Stimulated activated CD4-positive, alpha-beta T cell treated with anti-CD3 and anti-CD28 coated beads, Interleukin-4, amount 100 ng/mL, for 48 hours (primary cell): ENCODE measurements at places on chromosomes 11 and 22.

GRCh38 chr22:33919391-33920196, 682 bp downstream of the LARGE1 start:
- no peak for DNase-seq

DNA sequence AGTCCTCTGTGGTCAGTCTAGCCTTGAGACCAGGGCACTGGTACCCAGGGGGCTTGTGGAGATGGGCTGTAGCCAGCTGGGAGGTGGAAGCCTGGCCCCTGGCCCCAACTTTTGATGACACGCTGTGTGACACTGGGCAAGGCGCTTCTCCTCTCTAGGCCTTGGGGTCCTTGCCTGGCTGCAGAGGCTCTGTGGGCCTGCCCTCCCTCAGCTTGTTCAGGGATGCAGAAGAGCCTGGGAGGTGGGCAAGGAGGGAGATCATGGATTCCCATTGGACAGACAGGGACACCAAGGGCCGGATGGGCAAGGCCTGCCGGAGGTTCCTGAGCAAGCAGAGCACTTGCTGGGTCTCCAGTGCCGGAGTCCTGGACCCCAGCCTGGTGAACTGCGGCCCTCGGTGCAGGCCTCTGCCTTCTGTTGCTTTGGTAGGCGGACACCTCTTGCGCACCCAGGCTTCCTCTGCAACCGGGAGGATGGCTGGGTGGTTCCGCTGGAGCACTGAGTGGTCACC, 1.3 kb upstream of the PPP2R5B start:
- DNase-seq: no peak

DNA sequence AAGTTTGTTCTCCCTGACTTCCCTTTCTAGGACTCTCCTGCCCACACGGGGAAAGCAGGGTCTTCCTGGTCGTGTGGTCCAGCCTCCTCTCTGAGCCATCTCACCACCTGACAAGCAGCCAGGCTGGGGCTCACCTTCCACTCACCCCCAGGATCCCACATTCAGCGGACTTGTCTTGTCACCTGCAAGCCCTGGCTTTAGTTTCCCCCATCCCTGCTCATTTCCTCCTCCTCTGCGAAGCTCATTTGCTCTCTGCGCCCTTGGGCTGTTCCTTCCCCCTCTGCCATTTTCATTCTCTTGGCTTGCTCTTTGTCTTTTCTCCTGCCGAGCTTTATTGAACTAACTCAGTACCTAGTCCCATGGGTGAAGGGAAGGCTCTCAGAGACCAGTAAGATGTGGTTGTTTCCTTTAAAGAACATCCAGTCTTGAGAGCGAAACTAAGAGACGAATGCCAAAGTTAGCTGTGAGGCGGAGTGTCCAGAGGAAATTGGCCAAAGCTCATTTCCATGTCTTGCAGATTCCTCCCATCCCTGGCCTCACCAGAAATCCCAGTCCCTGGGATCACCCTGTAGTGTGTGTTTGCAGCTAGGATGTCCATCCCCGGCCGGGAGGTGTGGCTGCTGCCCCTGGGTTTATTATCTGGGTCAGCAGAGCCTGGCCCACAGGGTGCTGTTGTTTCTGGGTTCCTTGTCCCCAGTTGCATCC, 2.0 kb downstream of the ST14 start:
- no peak for DNase-seq

DNA sequence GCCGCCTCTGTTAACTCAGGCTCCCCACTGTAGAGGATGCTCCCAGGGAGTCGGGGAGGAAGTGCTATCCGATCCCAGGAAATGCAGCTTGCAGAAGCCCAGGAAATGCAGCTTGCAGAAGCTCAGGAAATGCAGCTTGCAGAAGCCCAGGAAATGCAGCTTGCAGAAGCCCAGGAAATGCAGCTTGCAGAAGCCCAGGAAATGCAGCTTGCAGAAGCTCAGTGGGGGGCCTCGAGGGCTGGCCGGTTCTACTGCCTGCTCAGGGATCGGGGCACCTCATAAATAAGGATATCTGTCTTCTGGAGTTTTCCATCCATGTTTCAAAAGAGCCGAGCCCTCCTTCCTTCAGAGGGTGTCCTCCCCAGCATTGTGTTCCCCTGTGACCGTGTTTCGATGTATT, 25.1 kb upstream of the SMIM38 start:
- DNase-seq: no peak

DNA sequence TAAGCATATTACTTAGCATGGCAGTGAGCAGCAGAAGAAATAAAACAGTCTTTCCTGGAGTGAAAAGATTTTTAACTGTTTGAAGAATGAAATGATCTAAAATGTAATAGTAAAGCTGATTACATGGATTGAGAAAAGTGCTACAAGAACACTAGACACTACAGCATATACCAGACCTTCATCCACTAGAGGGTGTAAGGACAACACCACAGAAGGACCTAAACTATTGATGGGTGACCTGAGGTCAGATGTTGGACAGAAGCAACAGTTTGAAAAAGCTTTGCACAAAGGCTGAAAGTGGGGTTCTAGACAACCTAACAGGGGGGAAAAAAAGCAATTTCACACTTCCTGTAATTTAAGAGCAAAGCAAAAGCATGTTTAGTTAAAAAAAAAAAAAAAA, 97.7 kb downstream of the RBFOX2 start:
- DNase-seq: no peak

DNA sequence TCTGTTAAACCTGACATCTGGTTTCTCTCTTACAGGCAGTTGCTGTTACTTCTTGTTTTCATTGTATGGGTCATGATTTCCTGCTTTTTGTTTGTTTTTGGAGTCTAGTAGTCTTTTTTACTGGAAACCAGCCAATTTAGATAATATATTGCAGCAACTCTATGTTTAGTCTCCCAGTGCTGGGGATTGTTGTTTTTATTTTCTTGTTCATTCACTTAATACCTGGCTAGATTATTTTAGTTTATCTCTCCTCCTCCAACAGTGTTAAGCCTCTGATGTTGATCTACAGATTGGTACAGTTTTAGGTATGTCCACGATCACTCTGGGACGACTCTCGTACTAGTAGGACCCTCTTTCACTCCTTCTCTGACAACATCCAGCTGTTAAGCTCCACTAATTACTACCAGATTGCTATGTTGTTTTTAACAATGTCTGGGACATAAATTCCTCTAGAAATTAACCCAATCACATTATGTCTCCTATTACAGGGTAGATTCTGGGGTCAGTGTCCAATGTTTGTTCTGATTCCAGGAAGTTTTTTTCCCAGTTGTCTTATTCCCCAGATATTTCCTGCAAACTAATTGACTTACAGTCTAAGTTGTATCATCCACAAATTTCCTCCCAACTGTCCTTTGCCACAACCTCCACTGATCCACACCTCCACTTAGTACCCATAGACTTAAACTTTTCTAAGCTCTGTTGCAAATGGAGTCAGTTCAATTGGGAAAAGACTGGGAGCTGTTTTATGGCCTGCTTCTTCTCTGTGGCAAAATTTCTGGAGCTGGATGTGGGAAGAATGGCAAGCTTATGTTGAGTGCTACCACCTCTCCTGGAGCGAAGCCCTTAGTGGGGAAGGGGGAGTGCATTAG, 1280.6 kb upstream of the CNTN5 start:
- no peak for DNase-seq

GRCh38 chr11:95907476-95907875, 16.4 kb downstream of the MTMR2 start:
- no peak for DNase-seq
